Fibroblast of skin of back (primary cell): ENCODE measurements at places on chromosomes 3 and 15.
A peak's percentile ranks its signal among the peaks of the same experiment; 100 is the strongest.

DNA sequence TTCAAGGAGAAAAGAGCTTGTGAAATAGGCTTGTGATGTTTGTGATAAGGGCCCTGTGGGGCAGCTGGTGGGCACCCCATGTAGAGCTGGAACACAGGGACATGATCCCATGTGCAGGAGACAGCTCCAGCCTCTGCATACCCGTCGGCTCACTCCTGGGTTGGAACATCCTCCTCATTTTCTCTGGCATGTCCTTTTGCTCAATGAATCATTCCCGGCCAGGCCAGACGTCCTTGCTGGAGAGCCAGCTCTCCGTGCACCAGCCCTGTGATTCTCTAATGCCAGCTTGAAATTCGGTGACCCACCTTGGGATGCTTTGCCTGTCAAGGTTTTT lies 77.3 kb downstream of the SMAD3 start:
- DNase-seq: peak; percentile 84

GRCh38 chr3:18099611-18100010 lies 325.5 kb downstream of the SATB1 start:
- DNase-seq: no peak

DNA sequence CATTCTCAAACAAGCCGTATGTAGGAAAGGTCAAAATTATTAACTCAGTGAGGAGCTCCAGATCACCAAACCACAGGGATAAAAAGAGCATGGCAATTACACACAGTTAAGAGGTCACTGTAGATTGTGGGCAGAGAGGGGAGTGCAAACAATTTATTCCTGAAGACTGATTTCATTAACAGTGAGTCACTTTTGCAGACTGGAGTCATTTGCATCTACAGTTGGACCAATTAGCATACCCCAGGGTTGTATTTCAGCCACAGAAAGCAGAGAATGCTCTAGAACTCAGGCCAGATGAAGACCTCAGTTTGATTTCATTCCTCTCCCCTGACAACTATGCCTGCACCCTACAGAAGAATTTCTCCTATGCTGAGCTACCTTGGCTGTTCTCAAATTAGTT lies 40.1 kb downstream of the SETMAR start:
- DNase-seq: peak; percentile 20

DNA sequence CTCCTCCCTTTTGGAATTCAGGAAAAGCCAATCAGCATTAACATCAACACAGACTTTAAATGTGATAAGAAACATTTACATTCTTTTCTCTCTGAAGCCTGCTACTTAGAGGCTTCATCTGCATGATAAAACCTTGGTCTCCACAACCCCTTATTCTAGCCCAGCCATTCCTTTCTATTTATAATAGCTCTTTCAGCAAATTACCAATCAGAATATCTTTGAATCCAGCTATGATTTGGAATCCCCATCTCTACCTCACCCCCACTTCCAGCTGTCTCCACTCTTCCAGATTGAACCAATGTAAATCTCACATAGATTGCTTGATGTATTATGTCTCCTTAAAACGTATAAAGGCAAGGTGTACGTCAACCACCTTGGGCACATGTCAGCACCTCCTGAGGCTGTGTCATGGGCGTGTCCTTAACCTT lies 139.7 kb downstream of the TUSC7 start:
- no peak for DNase-seq

DNA sequence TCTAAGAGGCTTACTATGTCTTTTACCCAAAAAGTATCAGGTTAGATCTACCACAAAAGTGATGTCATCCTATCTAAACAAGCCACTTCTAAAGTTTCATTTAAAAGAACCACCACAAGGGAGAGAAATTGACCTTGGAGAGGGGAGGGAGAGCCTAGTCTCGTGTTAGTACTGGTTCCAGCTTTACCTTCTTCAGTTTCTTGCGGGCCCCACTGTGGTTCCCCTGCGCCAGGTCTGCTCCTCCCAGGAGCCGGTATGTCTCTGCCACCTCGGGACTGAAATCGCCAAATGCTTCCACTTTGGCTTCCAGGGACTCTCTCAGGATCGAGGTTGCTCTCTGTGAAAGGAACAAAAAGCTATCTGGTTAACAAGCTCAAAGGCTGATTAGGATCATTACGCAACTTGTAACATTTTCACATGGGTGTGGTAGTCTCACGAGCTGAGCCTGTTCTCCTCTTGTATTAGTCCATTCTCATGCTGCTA lies 51.1 kb downstream of the SYNM start:
- peak; percentile 50 for DNase-seq

DNA sequence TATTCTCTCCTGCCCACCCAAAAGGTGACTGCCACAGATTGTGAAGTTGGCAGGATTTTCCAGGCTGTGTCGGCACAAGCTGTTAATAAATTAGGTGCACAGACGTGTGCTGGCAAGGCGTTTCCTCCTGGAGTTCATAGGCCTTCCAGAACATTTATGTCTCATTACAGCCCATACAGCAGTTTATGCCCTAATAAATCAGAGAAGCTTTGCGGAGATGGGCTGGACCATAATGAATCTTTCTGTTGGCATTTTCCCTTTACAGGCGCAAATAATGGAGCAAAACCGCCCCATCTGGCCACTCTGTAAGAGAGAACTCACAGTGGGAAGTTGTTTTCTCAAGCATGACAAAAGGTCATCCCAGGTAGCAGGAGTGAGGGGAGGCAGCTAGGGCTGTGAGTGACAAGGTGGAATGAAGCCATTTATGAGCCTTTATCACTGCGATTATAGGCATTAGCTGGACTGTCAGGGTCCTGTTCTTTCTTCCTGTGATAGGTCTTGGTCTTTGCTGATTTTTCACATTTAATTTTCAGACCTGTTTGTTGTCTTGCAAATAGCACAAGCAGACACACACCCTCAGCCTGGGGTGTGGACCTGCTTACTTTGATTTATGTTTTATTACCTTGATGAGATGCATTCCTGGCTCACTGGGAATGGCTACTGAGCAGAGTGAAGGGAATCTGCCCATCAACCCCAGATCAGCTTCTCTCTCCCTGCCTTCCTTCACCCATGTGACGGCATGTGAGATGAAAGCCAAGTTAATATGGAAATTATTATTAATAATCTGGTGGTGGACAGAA lies 257.5 kb downstream of the LRTM1 start:
- no peak for DNase-seq

DNA sequence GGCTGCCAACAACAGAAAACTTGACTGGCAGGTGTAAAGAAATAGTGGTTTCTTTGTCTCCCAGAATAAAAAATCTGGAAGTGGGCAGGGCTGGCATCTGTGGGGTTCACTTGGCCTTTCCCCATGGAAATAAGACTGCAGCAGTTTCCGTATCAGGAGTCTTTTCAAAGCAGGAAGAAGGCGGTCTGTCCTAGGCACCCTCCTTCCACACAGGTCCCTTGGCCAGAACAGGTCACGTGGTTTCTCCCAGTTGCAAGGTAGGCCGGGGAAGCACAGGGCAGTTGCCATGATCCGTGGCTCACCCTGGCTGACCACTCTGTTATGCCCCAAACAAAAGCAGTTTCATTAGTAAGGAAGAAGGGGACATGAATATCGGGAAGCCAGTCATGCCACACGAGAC lies 45.4 kb downstream of the ZDHHC19 start:
- no peak for DNase-seq

- peak; percentile 76 for DNase-seq
These were observed 67.1 kb downstream of the MB21D2 start for GRCh38 chr3:192850451-192850981.

- DNase-seq: no peak
These were observed 52.0 kb downstream of the ILDR1 start for GRCh38 chr3:121970047-121970446.

DNA sequence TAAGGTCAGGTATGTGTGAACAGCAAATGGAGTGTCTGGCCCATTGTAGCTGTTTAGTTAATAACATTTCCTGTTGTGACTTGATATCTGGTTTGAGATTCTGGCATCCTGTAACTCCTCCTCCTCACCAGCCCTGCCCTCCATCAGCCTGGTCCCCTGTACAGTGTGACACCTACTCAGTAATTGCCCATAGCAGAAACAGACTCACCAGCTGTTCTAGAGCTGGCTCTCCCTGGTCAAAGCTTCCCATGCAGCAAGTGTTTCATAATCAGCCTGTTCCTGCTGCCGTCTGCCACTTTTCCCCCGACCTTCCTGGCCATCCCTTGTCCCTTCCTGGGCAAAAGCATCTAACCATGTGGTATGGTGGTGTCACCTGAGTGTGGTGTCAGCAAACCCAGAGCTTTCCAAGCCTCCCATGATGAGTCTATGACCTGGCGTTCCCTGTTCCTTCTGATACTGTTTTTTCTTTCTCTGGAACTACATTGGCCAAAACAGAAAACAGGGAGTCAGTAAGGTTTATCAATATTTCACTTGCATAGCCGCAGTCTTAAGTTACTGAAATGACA lies 55.4 kb downstream of the B3GALNT1 start:
- no peak for DNase-seq

DNA sequence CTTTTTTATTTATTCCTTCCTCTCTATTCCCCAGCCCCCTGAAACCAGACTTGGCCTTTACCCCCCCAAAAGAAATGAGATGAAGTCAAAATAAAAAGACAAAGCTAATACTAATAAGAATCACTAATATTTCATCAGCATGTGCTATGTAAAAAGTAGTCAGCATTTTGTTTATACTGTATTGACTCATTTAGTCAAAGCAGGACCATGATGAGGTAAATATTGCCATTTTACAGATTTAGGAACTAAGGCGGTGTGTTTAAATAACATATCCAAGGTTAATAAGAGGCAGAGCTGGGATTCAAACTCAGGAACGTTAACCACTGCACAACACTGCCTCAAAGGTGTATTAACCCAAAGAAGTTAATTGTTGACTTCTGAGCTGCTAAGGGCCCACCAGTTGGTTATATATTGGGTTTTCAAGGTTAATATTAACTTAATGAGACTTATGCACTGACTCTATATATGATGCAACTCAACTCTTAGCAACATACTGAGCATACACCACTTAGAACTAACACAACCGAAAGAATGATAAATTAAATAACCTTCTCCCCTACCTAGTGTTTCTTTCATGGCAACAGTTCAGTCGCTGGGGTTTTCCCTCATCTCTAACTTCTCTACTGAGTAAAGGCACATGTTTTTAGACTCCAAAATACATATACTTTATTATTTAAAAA lies 34.7 kb downstream of the FOXP1 start:
- no peak for DNase-seq

DNA sequence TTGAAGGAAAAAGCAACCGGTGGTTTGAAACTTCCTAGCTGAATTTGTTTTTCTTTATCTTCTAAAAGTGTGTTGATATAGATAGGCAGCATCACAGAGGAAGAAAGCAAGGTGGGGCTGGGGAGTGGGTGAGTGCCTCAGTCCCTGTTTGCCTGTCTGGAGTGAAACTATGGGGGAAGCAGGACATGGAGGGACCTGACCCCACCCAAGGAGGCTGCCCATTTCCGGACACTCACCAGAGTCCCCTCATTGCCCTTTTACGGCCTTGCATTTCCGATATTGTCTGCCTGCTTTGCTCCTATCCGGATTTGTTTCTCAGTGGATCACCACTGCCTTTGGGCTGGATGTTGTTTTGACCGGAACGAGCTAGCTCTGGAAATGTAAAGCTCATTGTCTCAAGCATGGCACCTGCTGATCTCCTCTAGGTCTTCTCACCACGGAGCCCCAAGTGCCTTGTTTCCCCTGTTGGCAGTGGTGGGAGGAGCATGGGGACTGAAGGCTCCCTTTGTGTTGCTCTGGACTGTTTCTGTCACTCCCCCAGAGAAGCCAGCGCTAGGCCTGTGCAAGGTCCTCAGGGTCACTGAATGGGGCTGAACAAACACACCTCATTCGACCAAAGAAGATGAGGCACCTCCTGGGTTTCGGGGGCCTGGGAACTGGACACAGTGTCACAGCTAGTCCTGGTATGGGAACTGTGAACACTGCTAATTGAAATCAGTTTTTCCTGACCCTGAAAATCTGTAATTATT lies 7.0 kb downstream of the CLDN11 start:
- no peak for DNase-seq

GRCh38 chr15:38559131-38559530 lies 5.5 kb downstream of the RASGRP1 start:
- DNase-seq: no peak

DNA sequence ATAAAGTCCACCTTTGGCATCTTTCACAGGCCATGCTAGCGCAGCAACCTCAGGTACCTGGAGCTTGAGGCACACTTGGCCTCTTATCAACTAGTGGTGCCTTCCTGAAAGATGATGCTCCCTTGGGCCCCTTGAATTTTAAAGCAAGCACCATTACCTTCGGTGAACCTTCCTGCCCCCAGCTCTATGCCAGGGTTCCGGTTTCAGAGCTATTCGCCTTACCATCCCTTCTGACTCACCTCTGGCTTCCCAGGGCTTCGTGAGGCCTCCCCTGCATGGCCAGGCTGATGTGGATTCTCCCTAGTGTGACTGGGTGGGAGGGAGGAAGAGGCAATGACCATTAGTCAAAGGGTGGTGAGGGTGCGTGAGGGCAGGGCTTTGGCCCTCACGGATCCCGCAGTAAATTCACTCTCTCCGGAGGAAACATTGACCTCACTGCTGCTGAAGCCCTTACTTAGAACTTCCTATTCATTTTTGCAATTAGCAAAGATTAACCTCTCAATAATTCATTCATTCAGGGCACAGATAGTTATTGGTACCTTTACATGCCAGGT lies 16.3 kb downstream of the BHLHE40 start:
- peak; percentile 72 for DNase-seq

DNA sequence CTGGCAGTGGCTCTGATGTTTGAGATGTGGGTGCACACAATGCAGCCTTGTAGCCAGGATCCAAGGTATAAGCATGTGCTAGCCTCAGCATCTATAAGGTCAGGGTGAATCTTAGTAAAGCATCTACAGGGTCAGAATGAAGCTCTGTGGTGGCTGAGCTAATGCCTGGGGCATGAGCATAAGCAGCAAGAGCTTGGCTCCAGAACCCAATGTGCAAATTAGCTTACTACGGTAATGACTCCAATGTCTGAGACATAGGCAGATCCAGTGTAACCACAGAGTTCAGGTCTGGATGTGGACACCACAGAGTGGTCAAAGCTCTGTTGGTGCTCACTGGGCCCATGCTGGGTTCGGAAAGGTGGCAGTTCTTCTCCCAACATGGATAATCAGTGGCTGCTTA lies 304.5 kb upstream of the NECTIN3 start:
- no peak for DNase-seq

DNA sequence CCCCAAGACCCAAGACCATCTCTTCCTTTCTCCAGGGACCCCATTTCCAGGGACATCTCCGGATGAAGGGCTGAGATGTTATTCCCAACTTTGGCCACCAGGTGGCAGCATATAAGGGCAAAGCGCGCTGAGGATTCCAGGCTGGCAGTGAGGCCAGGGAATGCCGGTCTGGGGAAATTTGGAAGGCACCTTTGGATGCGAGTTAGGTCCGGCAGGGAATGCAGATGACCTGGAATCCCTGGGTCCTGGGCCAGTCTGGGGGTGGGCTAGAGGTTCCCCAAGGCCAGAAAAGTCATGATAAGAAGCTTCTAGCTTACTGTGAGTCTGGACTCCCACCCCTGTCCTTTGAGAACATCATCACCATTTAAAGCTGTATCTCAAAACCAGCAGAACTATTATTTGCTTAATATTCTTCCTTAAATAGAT lies 1.6 kb upstream of the CHST13 start:
- peak; percentile 51 for DNase-seq
